Activated T-helper 1 cell treated with anti-CD3 and anti-CD28 coated beads, Interleukin-2, amount 50 U/mL, for 16 hours (primary cell): ENCODE measurements at places on chromosomes 7 and 10.

DNA sequence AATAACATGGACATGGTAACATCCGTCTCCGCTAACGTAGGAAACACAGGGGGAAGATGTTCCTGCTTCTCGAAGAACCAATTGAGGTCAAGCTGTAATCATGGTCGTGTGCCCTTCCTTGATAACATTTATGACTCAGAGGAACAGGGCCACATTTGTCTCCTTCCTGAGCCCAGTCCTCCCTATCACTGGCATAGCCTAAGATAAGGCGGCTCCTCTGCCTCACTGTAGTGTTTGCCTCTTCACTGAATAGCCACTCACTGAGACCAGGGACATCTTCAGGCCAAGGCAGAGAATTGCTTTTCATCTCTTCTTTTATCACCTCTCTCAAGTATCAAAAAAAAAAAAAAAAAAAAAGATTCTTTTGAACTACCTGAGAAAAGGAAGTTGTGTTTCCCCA is 5.4 kb upstream of the GRM8 start:
- DNase-seq: no peak

DNA sequence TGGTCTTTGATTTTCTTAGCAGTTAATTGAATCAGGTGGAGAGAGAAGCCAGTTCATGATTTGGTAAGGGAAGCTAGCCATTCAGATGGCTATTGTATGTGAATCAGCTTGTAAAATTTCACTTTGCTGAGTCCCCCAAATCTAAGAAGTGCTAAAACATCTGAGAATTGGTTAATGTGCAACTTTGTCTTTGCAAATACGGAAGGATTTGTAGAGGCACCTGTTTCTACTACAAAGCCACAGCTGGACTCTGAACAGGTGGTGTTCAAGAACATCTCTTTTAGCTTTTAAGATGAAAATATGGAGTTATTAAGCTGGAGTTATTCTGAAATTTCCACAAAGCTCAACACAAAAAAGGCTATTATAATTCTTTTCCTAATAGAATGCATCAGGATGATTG is 132.6 kb downstream of the VPS50 start:
- DNase-seq: no peak

- DNase-seq: no peak
Observed at GRCh38 chr10:108112218-108112617, 947.7 kb upstream of the SORCS1 start.

GRCh38 chr7:101681170-101682007 is 52.3 kb upstream of the MYL10 start:
- DNase-seq: no peak

GRCh38 chr10:43225004-43225786 is 41.7 kb downstream of the RASGEF1A start:
- DNase-seq: peak; percentile 1

DNA sequence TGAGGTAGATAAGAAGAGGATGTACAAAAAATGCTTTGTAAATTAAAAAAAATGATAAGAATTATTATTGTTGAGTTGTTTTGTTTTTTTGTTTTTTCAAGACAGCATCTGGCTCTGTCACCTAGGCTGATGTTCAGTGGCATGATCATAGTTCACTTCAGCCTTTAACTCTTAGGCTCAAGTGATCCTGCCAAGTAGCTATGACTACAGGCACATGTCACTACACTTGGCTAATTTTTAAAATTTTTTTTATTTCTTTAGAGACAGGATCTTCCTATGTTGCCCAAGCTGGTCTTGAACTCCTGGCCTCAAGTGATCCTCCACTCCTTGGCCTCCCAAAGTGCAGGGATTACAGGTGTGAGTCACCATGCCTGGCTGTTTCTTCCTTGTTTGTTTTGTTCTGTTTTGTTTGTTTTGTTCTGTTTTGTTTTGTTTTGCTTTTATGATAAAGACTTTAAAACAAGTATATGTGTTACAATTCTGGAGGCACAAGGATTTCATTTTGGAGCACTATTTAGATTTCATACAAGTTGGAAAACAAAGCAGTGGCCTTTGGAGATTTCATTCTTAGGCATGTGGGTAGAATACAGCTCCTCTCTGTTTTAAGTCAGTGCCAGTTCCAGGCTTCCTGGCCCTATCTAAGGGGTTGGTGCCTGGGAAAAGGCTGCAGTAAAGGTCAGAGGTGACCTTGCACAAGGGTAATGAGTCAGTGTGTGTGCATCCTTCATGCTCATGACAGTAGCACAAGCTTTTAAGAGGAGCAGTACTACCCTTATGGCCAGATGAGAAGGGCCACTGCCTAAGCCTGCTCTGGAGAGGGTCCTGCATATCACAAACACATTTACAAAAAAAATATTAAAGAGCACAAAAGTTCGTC is 17.9 kb downstream of the FGFBP3 start:
- no peak for DNase-seq

- DNase-seq: no peak
Observed at GRCh38 chr10:119209736-119210355, 2.5 kb downstream of the GRK5 start.

GRCh38 chr10:73647875-73648651 is 6.8 kb upstream of the MYOZ1 start:
- DNase-seq: no peak

DNA sequence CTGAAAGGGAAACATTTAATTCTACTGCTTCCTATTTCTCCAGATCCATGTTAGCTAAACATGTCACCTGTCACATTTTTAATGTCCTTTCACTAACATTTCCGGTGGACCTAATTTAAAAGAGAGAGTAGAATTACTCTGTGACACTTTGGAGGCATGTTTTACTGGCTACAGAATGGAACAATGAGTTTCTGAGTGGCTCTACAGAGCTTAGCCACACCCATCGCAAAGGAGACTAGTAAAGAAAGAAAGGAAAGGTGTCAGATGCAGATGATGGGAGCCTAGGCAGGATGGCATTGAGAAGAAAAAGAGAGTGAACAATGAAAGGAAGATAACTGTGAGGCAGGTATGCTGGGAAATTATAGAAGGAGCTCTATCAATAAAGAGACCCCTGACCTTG is 35.9 kb downstream of the NDUFB2 start:
- no peak for DNase-seq

DNA sequence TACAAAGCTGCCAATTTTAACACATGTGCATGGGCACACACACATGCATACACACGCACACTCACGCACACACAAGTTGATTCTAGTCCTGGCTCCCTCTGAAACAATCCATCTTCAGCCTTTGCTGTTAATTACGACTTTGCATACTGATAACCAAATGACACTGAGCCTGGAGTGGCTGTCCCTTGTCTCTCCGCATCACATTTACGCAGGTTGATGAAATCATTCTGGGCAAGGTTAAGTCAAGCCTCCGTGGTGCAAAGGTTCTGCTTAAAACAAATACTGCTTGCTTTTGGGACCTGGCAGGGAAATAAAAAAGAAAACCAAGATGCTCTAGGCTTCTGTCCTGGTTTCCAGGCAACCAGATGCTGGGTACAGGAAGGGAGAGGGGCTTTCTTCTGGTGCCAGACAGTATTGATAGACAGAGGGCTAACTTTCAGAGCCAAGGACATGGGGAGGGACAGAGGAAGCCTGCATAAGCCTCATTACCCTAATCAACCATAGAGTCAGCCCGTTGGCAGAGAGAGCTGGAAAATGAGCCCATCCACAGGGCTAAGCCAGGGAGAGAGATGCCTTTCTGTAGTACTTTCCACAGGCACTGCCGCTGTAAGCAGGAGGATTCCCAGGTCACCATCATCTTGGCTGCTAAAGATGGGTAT is 233.0 kb downstream of the WDR11 start:
- no peak for DNase-seq

DNA sequence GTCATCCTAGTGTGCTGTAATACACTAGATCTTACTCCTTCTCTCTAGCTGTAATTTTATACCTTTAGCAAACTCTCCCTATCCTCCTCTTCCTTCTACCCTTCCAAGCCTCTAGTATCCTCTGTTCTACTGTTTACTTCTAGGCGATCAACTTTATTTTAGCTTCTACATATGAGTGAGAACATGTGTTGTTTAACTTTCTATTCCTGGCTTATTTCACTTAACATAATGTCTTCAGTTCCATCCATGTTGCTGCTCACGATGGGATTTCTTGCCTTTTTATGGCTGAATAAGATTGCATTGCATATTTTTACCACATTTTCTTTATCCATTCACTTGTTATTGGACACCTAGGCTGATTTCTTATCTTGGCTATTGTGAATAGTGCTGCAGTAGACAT is 318.6 kb downstream of the MALRD1 start:
- DNase-seq: no peak

DNA sequence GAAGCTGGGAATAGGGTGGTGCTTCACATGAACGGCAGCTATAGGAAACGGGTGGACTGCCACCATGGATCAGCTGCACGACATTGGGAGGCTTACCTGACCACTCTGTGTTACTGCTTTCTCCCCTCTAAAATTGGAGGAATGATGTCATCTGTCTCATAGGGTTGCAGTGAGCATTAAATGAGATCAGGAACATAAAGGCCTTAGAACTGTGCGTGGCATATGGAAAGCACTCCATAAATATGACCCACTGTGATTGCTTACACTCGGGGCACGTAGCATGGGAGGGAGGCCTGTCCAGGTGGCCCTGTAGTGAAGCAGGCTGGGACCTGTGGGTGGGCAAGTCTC is 9.7 kb downstream of the C10orf62 start:
- no peak for DNase-seq

GRCh38 chr7:963236-964078 is 9.0 kb upstream of the ADAP1 start:
- no peak for DNase-seq

GRCh38 chr7:44063547-44063893 is 1.8 kb downstream of the PGAM2 start:
- DNase-seq: no peak

GRCh38 chr7:135270577-135271254 is 37.1 kb downstream of the STRA8 start:
- DNase-seq: no peak

DNA sequence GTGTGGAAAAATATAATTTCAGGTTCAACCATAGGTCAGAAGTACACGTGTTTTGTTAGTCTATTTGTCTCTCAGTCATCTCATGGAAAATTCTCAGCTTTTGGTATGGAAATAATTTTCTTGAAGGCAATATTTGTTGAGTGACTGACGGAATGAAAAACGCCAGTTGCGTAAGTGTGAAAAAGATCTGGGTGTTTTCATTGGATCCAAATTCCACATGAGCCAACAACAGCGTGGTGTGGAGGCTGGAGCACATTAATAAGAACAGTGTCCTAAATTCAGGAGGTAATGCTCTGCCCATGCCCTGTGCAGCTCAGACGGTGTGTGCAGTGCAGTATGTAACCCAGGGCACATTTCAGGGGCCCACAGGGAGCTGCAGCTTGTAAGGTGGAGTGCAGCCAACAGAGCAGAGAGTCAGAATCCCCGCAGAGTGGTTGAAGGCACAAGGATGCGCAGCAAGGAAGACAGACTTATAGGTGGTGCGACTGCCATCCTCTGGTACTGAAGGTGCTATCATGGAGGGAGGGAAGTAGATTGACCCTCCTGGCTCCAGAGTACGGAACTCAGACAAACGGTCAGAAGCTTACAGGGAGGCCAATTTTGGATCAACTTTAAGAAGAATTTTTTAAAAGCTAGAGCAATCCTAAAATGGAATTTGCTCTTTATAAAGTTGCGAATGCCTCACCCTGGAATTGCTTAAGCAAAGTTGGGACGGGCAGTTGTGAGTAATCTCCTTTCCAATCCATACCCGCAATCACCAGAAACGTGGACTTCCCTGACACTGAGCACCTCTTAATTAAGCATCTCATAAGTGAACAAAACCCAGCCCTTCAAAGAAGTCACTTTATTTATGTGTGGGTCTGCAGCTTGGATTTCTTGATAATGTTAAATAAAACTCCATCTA is 38.0 kb downstream of the EGFR start:
- no peak for DNase-seq

GRCh38 chr10:1150638-1150955 is 94.4 kb downstream of the WDR37 start:
- no peak for DNase-seq

DNA sequence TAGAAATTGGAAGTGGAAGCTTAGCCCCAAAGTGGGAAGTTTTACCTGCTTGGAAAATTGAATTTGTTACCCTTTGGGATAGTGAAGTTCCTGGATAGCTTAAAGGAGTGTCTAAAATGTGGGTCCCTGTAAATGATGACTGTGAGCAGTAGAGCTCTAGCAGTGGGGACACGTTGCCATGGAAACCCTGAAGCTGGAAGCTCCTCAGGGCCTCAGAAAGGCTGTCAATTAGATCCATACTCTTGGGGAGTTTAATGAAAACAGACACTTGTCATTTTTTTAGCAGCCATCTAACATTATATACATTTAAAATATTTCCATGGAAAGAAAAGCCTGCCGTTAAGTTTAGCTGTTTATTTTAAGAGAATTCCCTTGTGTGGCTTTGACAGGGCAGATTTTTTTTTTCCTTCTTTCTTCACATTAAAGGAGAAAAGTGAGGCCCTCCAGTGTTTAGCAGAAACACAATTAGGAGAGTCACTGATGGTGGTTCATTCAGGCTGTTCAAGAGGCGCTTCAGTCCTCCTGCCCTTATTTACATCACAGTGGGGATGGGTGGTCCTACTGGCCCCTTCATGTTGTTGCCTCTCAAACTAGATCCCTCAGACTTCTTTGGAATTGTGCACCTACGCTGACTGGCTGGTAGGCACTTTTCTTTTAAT is 518.4 kb downstream of the CCSER2 start:
- no peak for DNase-seq

DNA sequence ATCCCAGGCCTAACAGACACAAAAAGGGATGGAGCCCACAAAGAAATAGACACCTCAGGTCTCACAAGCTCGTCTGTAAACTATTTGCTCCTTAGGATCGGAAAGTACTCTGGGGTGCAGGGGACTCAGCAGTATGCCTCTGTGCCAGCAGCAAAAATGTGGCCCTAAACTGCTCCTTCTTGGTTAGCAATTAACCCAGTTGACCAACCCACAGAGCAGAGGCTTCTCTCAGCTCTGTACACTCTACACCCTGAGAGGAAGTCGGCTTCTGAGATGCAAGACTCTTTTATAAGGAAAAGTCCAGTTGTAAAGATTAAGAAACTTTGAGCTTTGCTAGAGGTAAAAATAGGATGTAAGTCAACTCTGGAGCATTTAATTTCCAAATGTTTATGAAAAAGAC is 156.3 kb upstream of the PRSS58 start:
- DNase-seq: no peak

DNA sequence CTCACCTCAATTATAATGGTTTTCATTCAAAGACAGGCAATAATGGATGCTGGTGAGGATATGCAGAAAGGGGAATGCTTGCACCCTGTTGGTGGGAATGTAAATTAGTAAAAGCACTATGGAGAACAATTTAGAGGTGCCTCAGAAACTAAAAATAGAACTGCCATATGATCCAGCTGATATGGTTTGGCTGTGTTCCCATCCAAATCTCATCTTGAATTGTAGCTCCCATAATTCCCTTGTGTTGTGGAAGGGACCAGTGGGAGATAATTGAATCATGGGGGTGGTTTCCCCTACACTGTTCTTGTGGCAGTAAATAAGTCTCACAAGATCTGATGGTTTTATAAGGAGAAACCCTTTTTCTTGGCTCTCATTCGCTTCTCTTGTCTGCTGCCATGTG is 87.7 kb downstream of the TES start:
- DNase-seq: no peak

DNA sequence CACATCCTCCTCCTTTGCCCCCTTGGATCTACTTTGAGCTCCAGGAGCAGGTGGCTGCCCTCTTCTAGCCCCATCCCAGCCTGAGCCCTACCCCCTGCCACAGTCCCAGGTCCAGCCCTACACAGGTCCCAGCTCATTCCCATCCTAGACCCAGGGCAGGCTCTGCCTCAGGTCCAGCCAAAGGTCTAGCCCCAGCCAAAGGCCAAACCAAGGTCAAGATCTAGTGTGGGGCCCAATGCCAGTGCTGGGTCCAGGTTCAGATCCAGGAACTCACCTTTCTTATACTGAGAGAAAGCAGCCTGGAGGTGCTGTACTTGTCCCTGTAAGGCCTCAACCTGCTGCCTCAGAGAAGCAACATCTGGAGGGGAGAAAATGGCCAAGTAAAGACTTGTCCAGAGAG is 8.5 kb downstream of the SFTPD start:
- DNase-seq: no peak
